A549 treated with DMSO at 1 μM for 4 hours (cell line): ENCODE measurements at places on chromosomes 2 and 18. TPM values are rescaled to one million over a fixed set of nuclear protein-coding genes. Genes with fewer than 3 reads are reported as not detected.

Gene ALKAL2
- total RNA-seq: not detected in 5 replicates

Gene ARHGAP15
- total RNA-seq: not detected in 5 replicates

Gene KCNS3
- 1.1 to 1.4 TPM (median 1.2 TPM) in 5 replicates for total RNA-seq

Gene GALM
- 17.3 to 22.7 TPM (median 19.2 TPM) in 5 replicates for total RNA-seq
